Stimulated activated CD4-positive, alpha-beta T cell treated with anti-CD3 and anti-CD28 coated beads, Interleukin-1b, Interleukin-23, amount 100 ng/mL, for 1 hour (primary cell): ENCODE measurements at places on chromosomes 2 and 18.

DNA sequence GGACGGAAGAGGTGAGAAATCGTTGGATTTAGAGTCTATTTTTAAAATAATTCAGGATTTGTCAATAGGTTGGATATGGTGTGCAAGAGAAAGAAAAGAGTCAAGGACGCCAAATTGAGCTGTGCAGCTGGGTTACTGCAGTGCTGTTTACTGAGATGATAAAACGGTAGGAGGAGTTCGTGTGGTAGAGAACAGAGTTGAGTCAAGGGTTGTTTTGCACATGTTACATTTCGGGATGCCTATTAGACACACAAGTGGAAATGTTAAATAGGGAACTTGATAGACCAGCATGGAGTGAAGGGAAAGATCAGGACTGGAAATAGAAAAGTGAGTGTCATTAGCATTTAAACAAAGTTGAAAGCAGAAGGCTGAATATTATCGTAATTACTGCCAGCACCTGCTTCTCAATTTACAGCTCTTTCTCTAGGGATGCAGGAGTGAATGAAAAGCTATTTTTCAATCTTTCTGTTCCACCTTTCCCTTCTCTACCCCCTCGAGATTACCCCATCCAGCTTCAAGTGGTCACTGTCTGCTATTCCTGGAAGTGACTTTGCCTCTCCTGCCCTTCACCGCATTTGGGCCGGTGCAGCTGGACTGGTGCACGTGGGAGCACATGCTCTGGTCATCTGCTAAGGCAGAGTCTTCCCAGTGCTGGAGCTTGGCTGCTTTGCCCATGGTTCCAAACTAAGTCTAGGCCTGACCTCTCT, 30.3 kb downstream of the GPR75 start:
- no peak for DNase-seq

GRCh38 chr2:82790206-82791021, 1668.7 kb downstream of the SUCLG1 start:
- no peak for DNase-seq

- DNase-seq: no peak
Observed at GRCh38 chr2:222903234-222904220, 42.7 kb downstream of the ACSL3 start.

- DNase-seq: no peak
Observed at GRCh38 chr18:44771956-44772917, 91.5 kb downstream of the SETBP1 start.

GRCh38 chr2:104433657-104434056, 420.3 kb upstream of the POU3F3 start:
- DNase-seq: no peak

- DNase-seq: no peak
Observed at GRCh38 chr2:60479226-60480088, 74.0 kb downstream of the BCL11A start.

DNA sequence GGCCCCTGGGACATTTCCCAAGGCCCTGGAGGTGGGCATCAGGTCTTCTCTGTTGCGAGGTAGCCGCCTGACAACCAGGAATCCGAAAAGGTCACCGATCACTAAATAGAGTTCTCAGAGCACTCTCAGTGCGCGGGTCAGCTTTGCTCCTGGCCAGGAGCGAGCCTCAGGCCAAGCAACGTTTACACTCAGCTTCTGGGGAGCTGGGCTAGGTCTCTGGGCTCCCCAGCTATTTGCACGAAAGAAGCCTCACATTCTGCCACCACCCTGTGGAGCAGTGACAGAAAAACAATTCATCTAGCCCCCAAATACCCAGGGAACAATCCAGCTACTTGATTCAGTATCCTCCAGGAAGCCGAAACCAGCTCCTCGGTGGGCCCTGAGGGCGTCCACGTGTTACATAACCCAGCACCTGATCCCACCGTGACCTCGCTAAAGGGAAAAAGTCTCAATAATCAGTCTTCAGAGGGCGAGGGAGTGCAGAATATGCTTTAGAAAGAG, 3.3 kb downstream of the SH3BP4 start:
- DNase-seq: no peak

DNA sequence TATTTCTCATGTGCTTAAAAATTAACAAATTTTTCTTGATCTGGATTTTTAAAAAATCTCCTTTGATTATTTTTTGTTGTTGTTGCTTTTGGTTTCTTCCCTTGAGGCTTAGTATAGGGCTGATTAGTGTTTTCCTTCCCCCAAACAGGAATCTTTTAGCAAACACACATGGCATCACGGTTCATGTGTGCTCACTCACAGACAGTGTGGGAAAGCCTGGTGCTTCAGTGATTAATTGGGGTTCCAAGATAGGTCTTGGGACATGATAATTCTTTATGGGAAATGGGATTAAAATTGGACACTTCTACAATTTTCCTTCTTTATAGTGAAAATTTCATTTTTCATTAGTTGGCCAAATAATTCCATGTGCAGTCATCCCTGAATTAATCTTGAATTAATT, 153.9 kb upstream of the SOX11 start:
- DNase-seq: no peak

DNA sequence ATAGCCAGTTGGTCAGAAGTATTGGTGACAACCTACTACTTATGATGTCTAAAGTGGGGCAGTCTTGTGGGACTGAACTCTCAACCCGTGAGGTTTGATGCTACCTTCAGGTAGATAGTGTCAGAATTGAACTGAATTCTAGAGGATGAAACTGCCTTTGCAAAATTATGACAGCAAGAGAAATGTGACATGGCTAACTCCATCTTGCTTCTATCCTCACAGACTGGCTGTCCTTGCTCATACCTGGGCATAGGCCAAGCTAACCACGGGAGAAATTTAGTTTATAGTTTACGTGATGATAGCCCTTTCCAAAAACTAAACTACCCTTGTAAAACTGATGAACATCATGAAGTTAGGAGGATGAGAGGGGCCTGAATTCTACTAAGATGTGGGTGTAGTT, 24.9 kb upstream of the TGIF1 start:
- no peak for DNase-seq

GRCh38 chr2:2892892-2893291, 484.7 kb downstream of the EIPR1 start:
- no peak for DNase-seq

- DNase-seq: no peak
Observed at GRCh38 chr2:25566094-25566493, 107.3 kb downstream of the DTNB start.

GRCh38 chr2:18475884-18476283, 84.6 kb downstream of the RDH14 start:
- no peak for DNase-seq

- DNase-seq: no peak
Observed at GRCh38 chr2:50443868-50444630, 587.9 kb downstream of the NRXN1 start.

GRCh38 chr2:33214857-33215256, 261.6 kb upstream of the RASGRP3 start:
- no peak for DNase-seq

DNA sequence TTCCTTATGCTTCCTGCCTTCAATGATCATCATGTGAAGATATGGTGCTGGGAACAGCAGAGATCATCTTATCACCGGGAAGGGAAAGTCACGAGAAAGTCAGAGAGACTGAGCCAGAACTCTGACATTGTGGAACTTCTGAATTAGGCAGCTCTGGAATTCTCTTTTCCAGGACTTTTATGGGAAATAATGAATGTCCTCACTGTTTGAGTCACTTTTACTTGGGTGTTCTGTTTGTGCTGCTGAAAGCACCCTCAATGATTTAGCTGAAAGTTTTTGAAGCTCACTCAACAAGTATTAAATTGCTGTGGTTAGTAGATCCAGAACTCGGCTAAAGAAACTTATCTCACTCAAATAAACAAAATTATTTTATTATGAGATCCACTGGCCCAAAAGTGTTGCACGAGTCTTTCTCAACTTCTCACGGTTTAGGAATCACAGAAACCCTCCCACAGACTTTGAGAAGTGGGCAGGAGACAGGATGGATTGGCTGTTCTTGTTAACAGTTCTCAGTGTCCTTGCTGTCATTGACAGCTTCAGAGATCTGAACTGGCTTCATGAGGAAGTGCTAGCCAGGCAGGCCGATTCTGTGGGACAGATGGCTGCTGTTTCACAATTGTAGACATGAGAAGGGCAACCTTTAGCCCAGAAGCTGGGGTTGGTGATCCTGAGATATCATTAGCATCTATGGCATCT, 26.4 kb upstream of the ATRAID start:
- no peak for DNase-seq

DNA sequence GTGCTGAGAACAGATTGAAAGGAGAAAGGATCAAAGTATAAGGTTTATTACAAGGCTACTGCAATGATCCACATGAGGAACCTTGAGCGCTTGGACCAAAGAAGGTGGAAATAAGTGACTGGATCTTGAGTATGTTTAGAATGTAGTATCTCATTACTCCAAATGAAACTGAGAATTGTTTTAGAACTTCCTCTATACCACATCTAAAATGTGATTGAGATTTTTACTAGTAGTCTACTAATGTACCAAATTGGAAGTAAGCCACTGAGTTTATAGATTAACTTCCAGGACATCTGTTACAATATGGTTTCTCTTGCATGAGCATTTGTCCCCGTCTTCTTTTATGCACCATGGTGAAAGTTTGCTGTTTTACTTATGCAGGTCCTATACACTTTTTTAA, 300.5 kb downstream of the SUCLG1 start:
- DNase-seq: no peak

DNA sequence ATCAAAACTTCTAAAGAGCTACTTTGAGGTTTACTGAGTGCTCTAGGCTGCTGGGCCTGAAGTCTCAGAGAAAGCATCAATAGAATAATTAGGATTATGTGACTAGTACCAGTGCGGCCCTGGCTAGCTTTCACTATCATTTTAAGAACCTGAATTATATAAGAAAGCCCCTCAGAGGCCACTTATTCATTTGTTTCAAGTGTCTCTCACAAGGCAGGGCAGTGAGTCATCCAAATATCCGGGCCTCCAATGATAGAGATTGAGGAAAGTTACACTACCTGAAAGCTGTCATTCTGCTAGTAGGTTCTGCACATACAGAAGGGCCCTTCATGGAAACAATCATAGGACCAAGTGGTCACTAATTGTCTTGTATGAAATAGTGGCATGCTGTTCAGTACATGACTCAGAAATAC, 193.1 kb downstream of the L3MBTL4 start:
- no peak for DNase-seq

GRCh38 chr18:27049969-27050368, 135.1 kb downstream of the CHST9 start:
- DNase-seq: no peak

DNA sequence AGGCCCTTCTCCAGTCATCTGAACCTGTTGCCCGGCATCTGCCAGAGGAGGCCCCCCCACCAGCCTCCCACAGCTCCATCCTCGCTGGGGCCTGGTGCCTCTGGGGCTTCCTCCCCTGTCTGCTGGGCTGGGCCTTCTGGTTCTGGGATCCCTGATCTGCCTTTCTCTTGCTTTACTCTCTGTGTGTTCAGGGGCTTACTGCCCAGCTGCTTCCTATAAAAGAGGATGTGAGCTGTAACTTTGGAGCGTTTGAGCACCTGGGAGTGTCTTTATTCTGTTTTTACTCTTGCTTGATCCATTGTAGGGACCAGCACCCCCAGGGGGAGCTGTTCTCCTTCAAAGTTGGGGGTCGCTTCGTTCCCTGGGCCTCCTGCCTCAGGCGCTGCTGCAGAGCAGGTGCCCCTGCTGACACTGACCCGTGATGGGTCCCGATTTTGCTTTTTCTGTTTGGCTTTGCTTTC, 23.1 kb upstream of the FAHD2A start:
- no peak for DNase-seq

- no peak for DNase-seq
Observed at GRCh38 chr2:19484736-19485135, 126.3 kb upstream of the OSR1 start.

GRCh38 chr2:19488009-19488691, 129.7 kb upstream of the OSR1 start:
- no peak for DNase-seq

GRCh38 chr2:211766689-211767088, 771.9 kb downstream of the ERBB4 start:
- DNase-seq: no peak

DNA sequence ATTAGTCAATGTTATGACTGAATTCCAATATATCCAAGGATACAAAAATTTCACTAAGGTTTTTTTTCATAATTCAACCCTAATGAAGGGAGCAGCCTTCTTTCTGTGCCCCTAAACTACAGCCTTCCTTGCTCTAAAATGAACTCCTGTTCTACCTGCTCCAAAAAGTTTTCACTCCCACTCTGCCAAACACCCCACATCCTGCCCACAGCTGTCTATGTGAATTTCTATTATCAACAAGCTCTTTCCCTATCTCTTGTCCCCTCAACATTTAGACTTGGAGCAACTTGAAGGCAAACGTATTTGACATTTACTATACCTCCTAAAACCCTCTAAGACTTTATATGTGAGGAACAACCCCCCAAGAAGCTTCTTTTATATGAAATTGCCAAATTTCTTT, 2.5 kb downstream of the STAT4 start:
- no peak for DNase-seq

DNA sequence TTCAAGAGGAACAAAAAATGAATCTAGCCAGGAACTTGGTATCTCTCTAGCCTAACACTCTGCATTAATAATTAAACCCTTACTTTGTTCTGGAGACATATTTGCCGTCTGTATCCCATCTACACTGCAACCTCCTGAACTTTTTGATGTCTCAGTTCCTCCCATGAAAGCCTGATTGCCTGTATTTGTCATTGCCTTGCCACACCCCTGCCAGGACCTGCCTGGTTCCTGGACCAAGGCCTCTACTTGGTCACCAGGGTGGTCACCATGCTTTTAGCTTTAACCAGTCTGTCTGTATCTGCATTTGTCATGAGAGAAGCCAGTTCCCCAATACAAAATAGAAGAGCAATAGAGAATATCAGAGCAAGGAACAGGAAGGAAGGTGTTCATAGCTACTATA, 58.8 kb upstream of the NOL4 start:
- DNase-seq: no peak

DNA sequence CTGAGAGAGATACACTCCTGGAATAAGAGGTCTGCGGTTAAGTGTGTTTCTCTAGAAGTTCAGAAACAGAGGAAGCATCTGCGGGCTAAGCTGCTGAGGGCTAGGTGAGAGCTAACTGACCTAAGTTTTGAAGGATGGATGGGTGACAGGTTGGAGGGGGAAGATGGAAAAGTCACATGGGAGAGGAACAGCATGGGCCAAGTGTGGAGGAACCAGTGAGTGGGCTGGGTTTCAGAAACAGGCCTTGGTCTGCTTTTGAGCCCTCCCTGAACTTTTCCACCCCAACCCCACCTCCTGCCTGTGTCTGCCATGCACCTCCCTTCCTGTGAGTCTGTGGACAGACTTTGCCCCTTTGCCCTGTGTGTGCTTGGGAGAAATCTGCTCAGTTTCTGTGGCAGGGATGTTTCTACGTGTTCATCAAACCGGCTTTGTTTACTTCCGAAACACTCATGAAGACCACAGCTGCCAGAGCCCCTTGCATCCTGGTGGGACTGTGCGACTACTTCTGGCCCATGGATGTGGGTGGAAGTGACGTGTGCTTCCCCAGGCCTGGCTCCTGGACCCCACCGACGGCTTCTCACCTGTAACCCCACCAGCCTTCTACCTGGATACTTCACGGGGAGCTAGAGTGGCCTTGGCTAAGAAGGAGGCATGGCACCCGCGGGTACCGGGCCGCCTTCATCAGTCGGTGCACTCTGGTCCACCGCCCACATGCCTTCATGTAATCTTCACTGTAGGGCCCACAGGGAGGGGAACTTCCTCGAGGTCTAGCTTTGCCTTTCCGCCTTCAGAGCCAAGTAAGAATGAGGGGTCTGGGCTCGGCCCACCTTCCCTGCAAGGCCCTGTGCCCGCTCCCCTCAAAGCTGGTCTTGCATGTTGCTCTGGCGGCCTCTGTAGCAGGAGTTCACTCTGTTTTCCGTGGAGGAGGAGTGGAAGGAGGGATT, 1.4 kb upstream of the HPCAL1 start:
- DNase-seq: no peak

GRCh38 chr2:98664323-98664722, 55.9 kb downstream of the UNC50 start:
- DNase-seq: no peak

- no peak for DNase-seq
Observed at GRCh38 chr2:186532891-186533290, 46.8 kb downstream of the ZC3H15 start.
